ENCODE measurements at places on chromosomes 7 and 10.

- DNase-seq, result peak; percentile 40
Observed at GRCh38 chr10:24552346-24553016, 171.2 kb downstream of the ARHGAP21 start.

DNA sequence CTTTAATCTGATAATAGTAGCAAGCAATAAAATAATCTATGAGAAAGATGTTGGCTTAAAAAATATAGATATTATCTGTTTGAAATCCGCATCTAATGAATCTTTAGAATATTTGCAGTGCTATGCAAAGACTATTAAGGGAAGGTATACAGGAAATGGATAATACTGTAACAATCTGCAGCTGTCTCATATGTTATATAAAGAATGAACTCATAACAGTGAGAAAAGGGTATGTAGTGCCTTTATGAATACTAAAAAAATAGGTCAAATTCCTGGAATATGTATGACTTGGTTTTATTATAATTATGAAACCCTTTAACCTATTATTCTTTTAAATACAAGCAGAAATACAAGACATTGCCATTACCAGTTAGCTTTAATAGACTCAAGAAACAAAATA lies 105.1 kb upstream of the GPR22 start:
- no peak for DNase-seq

GRCh38 chr7:90520484-90520883 lies 51.0 kb downstream of the PTTG1IP2 start:
- no peak for DNase-seq

DNA sequence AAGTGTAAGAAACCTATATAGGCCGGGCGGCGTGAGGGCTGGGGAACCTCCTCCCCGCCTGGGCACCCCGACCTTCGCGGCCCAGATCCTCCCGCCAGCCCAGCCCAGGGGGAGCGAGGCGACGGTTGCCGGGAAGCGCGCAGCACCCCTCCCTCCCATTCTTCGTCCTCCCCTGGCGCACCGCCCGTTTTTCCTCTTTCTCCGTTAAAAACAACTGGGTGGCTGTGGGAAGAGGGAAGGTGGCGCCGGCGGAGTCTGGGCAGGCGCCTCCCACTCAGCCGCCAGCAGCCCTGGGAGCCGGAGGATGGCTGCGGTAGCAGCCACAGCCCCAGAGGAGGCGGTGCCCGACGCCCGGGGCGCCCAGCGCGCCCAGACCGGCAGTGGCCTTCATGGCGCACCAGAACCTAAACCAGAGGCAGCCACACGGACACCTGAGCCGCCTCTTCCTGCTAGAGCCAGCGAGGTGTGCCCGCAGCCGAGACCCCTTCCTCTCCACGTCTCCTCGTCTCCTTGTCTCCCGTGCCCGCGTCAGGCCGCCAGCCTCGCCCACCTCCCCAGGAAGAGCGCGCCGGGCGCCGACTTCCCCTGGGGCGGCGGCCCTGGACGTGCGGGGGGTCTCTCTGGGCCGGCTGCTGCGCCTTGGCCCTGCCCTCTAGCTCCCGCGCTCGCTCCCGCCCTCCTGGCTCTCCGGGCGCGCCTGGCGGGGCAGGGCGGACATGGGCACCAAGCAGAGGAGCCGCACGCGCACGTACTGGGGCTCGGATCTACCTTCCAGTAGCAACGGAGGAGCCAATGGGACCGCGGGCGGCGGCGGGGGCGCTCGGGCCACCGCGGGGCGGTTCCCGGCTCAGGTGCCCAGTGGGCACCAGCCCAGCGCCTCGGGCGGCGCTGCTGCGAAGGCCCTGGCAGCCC lies 32.8 kb upstream of the SFTPD start:
- DNase-seq, result peak; percentile 80

GRCh38 chr10:58570307-58570723 lies 57.6 kb downstream of the BICC1 start:
- no peak for DNase-seq

DNA sequence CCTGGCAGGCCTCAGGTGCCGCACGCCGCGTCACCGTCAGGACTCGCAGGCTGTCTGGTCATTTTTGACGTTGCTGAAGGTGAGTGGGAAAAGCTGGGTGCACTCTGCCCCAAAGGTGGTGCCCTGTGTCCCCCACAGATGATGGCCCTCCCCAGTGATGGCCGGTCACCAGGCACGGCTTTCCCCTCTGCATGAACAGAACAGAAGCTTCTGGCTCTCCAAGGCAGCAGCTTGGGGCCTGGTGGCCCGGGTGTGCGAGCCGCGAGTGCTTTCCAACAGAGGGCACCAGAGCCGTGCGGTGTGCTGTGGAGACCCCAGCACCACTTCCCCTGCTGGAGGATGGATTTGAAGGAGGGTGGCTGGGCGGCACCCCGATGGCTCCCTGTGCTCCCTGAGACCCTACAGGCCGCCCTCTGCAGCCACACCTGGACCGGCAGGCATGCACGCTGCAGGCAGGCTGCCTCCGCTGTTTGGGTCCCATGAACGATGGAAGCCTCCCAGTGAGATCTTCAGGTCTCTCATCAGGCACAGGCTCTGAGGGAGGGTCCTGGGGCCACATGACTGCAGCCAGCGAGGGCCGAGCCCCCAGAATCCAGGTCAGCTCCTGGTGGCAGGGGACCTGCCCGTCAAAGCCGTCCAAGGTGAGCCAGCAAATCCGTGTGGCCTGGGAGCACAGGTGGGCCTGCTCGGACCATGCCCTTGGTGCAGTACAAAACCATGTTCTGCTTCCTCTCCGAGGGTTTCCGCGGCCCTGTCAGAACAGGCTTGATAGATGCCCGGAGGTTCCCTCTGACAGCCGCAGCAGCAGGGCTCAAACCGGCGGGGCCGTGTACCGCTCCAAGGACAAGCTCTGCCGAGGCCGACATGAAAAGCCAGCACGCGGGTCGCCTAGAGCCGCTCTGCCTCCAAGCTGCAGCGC lies 195.4 kb downstream of the EBF3 start:
- DNase-seq, result no peak

- no peak for DNase-seq
Observed at GRCh38 chr10:63496561-63496960, 24.6 kb upstream of the REEP3 start.

DNA sequence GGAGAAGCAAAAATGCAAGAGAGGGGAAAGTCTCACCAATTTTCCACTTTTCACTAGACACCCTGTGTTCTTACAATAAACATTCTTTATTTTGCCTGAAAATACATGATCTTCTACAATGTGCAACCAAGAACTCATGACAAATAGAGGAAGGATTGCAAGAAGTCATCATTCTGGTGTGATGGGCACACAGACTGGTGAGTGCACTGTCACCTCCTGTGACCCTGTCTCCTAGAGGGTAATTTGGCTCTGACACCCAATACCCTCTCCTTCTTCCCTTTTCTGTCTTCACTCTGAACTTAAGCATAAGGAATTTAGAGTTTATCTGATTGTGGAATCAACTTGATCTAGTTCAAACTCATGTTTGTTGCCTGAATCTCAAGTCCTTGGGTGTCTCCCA lies 153.7 kb downstream of the SH2D4B start:
- DNase-seq, result no peak

GRCh38 chr10:107915215-107915610 lies 750.7 kb upstream of the SORCS1 start:
- no peak for DNase-seq
